ENCODE measurements at places on chromosomes 1 and 21.

DNA sequence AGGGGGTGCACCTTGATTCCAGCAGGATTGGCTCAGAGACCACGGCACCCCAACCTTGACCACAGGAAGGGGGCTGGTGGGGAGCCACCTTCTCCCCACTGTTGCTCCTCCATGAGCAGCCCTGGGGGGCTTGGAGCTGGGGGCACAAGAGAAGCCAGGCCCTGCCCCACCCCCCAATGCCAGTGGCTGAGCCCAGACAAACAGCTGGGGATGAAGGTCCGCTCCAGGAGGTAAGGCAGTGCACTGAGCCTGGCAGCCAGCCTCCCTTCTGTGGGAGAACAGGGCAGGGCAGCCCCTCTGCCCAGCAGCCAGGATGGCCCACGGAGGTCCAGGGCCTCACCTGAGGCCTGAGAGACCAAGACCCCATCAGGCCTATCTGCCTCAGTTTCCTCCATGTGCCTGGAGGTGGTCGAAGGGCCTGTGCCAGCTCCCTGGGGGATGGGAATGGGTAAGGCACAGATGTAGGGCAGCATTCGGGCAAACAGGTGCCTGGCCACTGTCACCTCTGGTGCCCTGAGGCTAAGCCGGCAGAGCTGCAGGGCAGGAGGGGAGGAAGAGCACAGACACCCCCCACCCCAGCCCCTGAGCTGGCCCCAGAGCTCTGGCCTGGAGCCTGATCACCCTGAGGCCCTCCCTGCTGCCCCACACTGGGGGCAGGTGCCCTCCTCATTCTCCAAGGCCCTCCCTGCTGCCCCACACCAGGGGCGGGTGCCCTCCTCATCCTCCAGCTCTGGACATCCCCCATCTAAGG is 7.1 kb downstream of the ITGB2 start:
- no peak for DNase-seq

- peak; percentile 74 for DNase-seq
Observed at GRCh38 chr1:156510709-156511108, 10.1 kb upstream of the MEF2D start.

DNA sequence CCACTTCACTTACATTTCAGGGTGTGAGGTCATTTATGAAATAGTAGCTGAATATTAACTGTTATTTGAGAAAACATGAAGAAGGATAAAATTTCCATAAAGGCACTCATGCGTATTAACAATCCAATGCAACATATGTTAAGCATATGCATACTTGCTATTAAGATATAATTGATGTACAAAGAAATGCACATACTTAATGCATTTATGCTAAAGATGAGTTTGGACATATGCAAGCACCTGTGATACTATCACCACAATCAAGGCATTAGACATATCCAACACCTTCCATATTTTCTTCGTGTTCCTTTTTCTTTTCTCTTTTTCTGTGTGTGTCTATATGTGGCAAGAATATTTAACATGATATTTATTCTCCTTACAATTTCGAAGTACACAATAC is 464.8 kb upstream of the BRINP3 start:
- DNase-seq, result no peak

GRCh38 chr1:35488336-35488735 is 68.9 kb downstream of the KIAA0319L start:
- DNase-seq, result no peak

- no peak for DNase-seq
Observed at GRCh38 chr1:221874285-221875003, 132.6 kb upstream of the DUSP10 start.

DNA sequence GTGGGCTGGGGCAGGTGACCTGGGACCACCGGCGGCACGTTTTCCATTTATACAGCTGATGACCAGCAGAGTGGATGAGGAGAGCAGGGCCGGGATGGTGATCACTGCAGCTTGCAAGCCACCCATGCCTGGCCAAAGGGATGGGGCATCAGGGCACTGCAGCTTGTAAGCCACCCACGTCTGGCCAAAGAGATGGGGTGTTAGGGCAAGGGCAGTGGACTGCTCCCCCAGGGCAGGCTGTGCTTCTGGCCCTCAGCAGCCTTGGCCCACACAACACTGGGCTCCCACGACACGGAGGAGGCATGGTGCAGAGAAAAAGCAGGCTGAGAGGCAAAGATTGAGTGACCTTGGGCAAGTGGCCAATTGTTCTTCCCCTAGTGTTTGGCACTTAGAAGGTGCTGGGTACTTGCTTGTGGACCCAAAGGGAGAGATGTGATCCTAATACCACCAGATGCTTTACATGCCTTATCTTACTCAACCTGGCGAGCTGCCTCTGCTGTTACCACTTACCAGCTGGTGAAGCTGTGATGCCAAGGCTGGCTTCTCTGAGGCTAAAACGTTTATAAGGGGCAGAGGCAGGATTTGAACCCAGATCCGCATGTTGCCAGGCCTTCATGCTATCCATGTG is 48.3 kb downstream of the TRIM62 start:
- no peak for DNase-seq

DNA sequence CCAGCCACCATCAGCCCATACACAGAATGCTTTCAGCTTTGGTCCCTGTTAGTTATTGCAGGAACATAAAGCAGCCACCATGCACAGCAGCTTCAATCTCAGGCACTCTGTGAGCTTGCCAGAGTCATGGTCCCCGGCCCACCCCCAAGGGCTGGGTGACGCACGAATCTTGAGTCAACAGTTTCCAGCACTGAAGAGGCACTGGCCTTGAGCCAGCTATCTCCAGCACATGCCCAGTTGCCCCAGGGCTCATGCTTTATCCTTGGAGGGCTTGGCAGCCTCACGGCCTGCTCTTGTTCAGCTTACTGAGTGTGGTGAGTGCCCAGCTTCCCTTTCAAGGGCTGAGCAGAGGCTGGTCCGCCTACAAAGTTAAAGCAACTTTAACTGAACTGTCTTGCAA is 200.7 kb upstream of the RAB4A start:
- no peak for DNase-seq

DNA sequence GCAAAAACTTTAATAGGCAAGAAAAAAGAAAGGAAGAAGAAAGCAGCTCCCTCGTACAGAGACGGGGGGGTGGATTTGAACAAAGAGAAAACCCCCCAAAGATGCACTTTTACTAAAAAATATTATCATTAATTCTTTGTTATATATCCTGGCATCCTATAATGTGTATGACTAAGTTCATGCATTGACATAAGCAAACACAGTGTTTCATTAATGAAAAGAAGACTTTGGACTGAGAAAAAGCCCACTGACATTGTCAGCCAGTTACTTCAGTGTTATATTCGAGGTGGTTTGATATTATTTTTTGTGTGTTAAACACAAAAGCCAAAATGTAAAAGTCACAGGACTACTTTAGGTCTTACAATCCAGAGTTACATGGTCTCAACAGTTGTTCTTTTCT is 110.1 kb upstream of the DPYD start:
- DNase-seq, result no peak

DNA sequence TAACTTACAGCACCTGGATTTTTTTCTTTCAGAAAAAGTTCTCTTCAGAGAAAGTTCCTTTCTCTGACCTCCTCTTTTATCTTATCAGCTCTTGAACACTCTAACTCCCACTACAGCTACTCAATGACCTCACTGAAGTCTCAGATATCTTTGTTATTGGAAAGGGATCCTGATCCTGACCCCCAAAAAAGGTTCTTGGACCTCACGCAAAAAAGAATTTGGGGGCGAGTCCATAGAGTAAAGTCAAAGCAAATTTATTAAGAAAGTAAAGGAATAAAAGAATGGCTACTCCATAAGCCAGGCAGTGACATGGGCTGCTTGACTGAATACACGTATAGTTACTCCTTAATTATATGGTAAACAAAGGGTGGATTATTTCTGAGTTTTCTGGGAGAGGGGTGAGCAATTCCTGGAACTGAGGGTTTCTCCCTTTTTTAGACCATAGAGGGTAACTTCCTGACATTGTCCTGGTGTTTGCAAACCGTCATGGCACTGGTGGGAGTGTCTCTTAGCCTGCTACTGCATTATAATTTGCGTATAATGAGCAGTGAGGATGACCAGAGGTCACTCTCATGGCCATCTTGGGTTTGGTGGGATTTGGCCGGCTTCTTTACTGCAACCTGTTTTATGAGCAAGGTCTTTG is 44.2 kb downstream of the WDR64 start:
- no peak for DNase-seq

DNA sequence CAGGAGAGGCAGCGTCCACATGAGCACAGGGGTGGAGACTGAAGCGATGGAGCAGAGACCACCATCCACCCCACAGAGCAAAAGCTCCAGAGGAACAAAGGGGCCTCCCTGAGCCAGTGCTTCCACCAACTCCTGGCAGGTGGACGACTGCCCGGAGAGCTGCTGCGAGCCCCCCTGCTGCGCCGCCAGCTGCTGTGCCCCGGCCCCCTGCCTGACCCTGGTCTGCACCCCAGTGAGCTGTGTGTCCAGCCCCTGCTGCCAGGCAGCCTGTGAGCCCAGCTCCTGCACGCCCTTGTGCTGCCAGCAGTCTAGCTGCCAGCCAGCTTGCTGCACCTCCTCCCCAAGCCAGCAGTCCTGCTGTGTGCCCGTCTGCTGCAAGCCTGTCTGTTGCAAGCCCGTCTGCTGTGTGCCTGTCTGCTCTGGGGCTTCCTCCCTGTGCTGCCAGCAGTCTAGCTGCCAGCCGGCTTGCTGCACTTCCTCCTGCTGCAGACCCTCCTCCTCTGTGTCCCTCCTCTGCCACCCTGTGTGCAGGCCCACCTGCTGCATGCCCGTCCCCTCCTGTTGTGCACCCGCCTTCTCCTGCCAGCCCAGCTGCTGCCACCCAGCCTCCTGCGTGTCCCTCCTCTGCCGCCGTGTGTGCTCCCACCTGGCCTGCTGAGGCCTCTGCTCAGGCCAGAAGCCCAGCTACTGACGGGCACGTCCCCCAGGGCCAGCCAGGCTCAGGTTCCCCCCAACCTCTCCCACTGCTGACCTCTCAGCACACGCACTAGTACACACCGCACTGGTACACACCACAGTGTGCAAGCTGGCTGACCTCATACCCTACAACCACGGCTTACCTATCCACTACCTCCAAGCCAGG is 5.4 kb downstream of the KRTAP10-12 start:
- DNase-seq, result no peak

GRCh38 chr1:201954263-201955008 is 867 bp upstream of the TIMM17A start:
- DNase-seq, result no peak

GRCh38 chr1:91075233-91076135 is 53.6 kb upstream of the ZNF644 start:
- no peak for DNase-seq

DNA sequence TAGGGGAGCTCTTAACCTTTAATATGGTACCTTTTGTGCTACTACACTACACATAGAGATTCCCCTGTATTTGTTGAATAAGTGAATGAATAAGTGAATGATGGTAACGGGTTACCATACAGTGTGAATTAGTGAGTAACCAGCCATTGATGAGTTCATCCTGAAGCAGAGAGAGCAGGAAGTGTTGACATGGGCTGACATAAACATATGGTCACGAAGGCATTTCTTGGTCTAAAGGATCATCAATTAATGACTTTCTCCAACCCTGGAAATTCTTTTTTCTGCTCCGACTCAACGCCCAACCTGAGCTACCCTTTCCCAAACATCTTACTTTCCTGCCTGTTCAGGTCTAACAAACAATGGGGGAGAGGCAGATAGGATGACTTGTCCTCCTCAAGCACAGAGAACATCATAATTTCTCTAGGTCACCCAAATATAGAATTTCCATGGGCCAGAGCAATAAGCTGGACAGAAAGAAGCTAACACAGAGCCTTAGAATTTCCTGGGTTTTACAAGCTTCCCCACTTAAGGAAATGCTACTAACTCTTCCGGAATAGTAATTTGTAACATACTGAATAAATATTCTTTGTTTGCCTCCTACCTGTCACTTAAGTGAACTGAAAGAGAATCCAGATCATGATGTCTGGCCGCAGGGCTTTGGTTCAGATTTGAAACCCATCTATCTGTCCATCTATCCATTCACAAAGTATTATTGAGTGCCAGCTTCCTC is 114.7 kb upstream of the NGF start:
- DNase-seq, result no peak

DNA sequence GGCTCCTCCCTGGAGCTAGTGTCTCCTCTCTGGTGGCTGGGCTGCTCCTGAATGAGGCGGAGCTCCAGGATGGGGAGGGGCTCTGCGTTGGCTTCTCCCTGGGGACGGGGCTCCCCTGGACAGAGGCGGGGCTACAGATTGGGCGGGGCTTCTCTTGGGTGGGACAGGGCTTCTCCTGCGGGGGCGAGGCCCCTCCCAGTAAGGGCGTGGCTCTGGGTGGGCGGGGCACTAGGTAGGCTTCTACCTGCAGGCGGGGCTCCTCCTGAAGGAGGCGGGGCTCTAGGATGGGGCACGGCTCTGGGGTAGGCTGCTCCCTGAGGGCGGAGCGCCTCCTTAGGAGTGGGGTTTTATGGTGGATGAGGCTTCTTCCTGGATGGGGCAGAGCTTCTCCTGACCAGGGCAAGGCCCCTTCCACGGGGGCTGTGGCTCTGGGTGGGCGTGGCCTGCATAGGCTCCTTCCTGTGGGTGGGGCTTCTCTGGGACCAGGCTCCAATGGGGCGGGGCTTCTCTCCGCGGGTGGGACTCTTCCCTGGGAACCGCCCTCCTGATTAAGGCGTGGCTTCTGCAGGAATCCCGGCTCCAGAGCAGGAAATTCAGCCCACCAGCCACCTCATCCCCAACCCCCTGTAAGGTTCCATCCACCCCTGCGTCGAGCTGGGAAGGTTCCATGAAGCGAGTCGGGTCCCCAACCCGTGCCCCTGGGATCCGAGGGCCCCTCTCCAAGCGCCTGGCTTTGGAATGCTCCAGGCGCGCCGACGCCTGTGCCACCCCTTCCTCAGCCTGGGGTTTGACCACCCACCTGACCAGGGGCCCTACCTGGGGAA is 22.7 kb upstream of the ARF1 start:
- DNase-seq, result no peak

DNA sequence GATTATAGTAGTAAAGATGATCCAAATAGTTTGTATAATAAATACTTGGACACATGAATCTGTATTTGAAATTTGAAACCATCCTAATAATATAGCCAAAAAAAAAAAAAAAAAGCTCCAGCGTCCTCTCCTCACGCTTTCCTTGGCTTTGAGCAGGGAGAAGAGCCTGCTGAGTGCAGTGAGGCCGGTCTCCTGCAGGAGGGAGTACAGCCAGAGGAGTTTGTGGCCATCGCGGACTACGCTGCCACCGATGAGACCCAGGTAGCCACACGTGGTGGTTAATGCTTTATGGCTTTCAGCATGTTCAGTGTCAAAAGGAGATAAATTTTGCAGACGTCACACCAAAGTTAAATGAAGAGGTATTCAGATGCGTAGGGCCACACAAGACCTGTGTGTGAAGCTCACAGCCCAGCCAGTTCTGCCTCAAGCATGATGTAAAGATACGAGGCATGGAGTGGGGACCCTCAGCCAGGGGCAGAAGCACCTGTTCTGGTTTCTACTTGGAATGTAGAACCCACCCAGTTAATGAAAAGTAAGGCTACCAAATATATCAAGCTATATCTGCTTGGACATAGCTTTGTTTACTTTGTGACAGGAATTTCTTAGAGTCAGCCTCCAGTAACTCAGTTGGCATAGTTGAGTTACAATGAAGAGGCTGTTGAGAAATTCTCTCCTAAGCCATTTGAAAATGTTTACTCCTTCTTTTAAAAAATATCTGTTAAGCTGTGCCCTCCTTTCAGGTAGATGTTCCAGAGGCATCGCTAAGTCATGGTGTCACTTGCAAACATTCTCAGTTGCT is 8.1 kb downstream of the PRMT2 start:
- DNase-seq, result no peak
